GOT3 (cell line): ENCODE measurements at places on chromosomes 5 and 9.

- no peak for DNase-seq
Observed at GRCh38 chr5:38672059-38672788, 115.8 kb upstream of the LIFR start.

GRCh38 chr9:127393645-127394044 lies 3.3 kb upstream of the SLC2A8 start:
- no peak for DNase-seq

- no peak for DNase-seq
Observed at GRCh38 chr9:134061688-134062371, 6.0 kb downstream of the BRD3 start.

- DNase-seq, result no peak
Observed at GRCh38 chr5:96742538-96742937, 65.2 kb downstream of the ERAP1 start.

DNA sequence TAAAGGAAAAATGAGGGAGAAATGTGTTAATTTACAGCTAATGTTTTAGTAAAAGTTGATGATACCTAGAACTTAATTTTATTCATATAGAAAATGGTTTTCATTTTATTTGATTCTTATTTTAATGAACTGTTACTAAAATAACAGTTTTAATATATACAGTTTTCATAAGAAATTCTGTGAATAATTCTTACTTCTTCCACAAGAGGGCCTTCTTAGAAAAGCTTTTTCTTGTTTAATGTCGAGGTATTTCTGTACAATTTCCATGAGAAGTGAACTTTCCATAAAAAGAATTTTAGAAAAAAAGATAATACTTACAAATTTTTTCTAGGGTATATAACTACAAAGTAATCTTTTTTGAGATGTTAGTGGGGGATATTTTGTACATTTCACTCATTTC lies 73.9 kb downstream of the KLF9 start:
- DNase-seq, result no peak

DNA sequence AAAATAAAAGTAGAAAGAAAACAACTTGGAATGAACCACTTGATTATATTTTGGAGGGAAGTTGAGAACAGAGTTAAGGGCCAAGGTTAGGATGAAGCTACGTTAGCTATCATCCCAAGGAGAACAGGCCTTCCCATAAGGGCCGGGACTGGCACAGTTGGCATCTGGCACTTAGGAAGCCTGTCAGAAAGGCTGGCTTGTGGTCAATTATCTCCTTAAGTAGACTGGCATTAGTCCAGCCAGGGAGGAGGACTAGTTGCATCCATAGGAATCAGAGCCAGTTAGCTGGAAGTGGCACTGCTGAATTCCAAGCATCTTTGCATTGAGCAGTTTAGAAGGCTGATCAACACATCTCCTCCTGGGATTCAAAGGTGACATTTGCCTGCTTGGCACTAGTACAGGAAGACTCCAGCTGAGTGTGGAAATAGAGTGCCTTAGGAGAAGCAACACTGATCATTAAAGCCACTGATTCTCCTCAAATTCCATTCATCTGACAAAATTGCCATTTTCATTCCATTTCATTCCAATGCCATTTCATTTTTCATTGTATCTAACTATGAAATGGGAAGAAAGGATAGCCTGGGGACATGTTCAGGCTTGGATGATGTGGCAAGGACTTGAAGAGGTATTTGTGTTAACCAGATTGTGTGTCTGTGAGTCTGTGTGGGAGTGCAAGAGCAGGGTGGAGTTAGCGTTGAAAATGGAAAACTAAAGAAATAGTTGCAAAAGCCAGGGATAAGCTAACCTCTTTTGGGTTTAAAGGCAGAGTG lies 5.5 kb downstream of the FOXB2 start:
- no peak for DNase-seq

DNA sequence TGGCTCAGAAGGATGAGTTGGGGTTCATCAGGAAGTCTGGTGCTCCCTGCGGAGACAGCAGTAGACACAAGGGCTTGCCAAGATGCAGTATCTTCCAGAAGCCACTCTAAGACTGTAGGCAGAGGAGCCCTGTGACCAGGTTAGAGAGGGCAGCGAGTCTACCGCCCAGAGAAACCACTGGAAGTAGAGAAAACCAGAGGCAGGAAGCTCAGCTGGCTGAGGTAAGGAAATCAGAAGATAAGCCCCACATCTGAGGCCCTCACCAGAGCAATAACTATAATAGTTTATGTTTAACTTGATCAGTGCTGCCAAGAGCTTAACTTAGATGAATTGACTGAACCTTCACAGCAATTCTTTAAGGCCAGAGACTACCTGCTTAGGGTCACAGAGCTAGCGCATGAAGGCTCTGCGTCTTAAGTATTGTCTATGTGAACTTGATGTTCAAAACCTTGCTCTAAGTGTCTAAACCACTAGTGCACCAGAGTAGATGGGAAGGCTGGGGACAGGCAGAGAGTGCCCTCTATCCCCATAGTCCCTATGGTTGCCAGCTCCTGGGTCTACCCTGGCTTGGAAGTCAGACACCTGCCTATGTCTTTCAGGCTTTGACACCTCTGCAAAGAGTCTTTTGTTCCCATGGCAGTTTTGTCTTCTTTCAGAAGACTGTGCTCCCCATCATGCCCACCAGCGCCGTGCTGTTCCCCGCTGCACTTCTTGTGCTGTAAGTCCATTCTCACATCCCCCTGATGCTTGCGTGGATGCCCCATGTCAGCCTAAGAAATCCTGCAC lies 228.2 kb upstream of the KLF4 start:
- DNase-seq, result no peak

DNA sequence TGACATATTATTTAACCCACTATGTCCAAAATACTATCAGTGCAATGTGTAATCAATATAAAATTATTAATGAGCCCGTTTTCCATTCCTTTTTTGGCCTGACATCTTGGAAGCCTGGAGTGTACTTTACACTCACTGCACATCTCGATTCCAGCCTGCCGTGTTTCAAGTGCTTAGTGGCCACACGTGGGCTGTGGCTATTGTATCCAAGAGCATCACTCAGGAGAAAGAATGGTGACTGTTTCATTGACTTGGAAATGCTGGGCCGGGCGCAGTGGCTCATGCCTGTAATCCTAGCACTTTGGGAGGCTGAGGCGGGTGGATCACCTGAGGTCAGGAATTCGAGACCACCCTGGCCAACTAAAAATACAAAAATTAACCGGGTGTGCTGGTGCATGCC lies 54.5 kb downstream of the CFAP77 start:
- DNase-seq, result no peak

- DNase-seq, result no peak
Observed at GRCh38 chr9:79889369-79889768, 317.6 kb downstream of the TLE4 start.

- no peak for DNase-seq
Observed at GRCh38 chr5:9667906-9668305, 37.8 kb upstream of the TAS2R1 start.

DNA sequence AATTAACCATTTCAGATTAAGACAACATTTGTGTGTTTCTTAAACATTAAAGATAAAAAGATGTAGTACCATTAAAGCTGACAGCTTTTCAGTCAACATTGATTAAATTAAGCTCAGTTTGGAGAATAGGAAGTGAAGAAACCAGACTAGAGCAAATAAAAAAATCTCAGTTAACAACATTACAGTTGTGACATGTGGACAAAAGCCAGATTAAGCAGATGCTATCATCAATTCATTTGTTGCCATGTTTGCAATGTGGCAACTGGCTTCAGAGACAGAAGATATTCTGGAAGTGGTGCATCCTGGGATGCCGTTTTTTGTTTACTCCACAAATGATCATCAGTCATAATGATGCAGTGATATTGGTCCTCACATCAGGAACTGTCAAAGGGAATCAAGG lies 70.3 kb upstream of the CNTLN start:
- no peak for DNase-seq

- no peak for DNase-seq
Observed at GRCh38 chr5:10686890-10687289, 74.1 kb downstream of the DAP start.

DNA sequence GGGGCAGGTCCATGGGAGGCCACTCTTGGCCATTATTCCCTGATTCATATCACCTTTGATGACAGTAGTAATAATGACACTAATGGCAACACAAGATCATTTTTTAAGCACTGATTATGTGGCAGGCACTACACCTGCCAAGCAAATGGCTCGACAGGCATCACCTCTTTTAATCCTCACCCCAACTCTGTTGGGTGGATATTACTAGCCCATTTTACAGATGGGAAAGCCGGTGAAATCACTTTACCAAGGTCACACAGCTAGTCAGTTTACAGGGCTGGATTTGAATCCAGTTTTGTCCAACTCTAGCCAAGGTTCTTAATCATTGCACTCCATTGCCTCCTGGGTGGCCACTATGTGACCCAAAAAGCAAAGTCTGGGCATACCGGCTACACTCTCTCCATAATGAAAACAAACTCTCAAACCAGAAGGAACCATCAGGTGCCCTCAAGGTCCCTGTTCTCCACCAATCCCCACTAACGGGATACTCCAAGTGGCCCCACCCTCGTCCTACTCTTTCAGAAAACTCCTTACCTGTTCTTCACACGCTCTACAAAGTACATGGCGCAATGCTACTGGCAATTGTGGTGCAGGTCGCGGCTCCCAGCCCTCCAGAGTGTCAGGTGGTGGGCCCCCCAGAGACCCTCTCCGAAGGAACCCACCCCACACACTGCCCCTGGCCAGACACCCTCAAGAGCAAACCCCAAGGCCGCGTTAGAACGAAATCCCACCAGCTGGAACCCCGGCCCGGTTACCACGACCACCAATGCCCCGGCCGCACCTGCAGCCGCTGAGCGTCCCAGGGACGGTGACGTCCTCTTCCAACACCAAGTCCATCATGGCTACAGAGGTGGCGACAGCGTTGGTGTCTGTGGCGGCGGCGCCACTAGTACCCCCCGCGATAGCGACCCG lies 572 bp downstream of the CDK5RAP2 start:
- DNase-seq, result no peak

- DNase-seq, result no peak
Observed at GRCh38 chr5:132678735-132679134, 4.9 kb downstream of the IL4 start.

GRCh38 chr5:140109018-140109758 lies 4.7 kb upstream of the PURA start:
- DNase-seq, result no peak

GRCh38 chr9:123321616-123322272 lies 34.3 kb upstream of the CRB2 start:
- DNase-seq, result no peak

DNA sequence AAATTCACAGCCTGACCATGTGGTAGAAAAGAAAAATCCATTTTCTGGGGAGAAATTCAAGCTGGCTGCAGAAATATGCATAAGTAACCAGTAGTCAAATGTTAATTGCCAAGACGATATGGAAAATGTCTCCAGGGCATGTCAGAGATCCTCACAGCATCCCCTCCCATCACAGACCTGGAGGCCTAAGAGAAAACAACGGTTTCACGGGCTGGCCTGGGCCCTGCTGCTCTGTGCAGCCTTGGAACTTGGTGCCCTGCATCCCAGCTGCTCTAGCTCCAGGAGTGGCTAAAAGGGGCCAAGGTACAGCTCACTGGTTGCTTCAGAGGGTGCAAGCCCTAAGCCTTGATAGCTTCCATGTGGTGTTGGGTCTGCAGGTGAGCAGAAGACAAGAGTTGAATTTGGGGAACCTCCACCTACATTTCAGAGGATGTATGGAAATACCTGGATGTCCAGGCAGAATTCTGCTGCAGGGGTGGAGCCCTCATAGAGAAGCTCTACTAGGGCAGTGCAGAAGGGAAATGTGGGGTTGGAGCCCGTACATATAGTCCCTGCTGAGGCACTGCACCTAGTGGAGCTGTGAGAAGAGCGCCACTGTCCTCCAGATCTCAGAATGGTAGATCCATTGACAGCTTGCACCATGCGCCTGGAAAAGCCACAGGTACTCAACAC lies 49.7 kb downstream of the PTBP3 start:
- no peak for DNase-seq

GRCh38 chr5:14267991-14268708 lies 125.0 kb downstream of the TRIO start:
- DNase-seq, result no peak

DNA sequence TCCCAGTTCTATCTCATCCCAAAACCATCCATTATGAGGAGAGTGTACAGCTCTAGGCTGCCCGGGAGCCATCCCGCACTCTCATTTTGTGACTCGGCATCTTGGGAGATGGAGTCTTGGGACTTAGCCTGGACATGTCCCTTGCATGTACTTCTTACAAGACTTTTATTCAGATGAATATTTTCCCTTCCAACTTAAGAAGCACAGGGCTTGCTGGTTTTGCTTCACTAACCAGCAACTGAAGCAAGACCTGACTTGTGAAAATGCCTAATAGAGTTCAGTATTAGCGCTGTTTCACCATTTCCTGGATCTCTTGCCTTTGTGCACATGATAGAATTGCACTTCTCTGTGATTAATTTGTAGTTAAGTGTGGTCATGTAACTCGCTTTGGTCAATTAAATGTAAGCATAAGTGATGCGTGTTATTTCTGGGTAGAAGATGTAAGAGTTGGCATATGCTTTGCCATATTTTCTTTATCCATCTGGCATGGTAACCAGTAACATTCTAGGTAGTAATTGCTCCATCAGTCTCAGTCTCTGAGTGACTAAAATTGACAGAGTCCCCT lies 55.8 kb downstream of the PDCD1LG2 start:
- DNase-seq, result no peak

- no peak for DNase-seq
Observed at GRCh38 chr9:129481424-129481809, 139.5 kb downstream of the C9orf50 start.

- DNase-seq, result no peak
Observed at GRCh38 chr9:110131499-110131898, 76.5 kb downstream of the C9orf152 start.

GRCh38 chr5:122101636-122102285 lies 23.7 kb upstream of the LOX start:
- DNase-seq, result no peak

DNA sequence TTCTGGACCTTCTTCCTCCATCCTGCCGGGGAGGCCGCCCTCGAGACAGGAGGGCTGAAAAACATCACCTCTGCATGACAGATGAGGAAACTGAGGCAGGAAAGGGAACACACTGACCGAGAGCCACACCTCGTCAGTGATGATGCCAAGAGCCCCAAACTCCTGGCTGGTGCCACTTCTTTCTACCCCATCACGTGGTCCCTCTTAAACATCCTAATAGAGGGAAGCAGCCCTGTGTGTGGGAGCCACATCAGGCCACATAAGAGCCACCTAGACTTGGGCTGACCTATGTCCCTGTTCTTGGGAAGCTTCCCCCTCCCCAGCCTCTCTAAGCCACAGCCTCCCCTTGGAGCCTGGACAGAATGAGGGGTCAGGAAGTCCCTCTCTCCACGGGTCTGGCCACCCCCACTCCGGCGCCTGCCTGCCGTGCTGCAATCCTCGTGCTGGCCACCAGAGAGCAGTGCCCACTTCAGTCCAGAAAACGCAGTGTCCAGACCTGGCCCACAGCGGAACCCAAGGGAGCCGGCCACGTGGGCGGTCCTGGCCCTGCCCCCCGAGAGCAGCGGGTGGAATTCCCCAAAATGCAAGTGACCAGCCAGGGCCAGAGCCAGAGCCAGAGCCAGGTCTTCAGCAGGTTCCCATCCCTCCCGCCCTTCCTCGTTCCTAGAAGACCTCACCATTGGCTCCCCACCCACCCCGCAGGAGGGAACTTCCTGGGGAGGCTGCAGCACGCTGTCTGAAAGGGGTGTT lies 54.7 kb upstream of the SARDH start:
- no peak for DNase-seq
